HS-27A (cell line): ENCODE measurements at places on chromosomes 6 and 20.

DNA sequence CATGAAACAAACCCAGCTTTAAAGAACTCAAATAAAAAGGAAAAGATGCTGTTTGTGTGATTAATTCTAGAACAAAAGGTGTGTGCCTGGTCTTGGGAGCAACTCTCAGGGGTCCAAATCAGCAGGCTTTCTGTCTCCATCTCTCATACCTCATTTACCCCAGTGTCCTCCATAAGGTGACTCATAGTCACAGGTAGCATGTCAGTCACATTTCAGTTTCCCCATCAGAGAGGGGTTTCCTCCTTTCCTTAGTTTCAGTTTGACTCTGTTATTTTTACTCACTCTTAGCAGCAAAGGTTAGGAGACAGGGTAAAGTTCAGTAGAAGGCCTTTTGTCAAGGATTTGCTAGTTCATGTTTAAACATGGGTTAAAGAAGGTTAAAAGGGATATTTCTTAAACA is 46.2 kb downstream of the OGFRL1 start:
- no peak for DNase-seq

GRCh38 chr6:105179244-105180065 is at the start of gene POPDC3:
Gene POPDC3, minus strand, starts transcription at chr6:105180014. Its CDS starts 18,105 bp downstream, at chr6:105161909.
- DNase-seq, result no peak

GRCh38 chr20:32920530-32921298 is 62.0 kb downstream of the EFCAB8 start:
- DNase-seq, result no peak

DNA sequence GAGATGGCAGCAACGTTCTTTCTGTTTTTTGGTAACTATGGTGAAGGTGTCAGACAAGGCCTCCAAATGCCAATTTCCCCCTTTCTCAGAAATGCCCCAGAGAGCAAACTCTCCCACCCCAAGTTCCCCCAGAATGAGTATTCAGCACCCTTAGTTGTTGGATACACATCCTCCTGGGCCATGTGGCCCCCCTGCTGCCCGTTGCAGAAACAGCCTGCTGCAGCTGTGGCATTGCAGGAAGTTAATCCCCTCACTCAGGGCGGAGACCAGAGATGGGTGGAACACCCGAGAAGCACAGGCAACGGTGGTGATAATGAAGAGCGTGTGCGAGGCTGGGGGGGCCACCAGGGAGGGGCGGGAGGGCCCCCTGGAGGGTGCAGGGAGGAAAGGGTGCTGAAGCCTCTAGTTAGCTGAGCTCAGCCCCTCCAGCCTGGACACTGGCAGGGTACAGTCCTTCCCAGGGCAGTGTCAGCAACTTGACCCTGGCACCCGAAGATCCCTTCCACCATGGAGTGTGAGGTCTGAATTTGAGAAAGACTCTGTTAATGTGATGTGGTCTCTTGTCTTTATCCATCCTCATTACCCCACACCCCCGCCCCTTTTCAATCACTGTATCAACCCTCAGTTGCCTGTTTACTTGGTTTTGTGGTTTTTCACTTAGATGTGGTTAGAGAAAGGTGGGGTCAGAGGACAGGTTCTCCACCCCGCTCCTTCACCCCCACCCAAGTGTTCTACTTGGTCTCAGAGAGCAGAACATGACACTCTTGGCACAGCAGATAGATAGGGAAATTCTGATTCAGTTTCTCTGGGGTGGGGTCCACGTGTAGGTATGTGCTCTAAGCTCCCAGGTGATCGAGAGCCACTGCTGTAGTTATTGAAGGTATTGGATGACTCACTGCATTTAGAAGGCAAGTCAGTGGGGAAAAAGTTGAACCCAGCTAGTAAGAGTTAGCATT is 208.8 kb upstream of the SUPT3H start:
- DNase-seq, result no peak

GRCh38 chr6:22550971-22551670 is 18.2 kb upstream of the HDGFL1 start:
- no peak for DNase-seq
